Upper lobe of right lung (tissue), 1 donor: ENCODE measurements at places on chromosomes 3 and 15.

DNA sequence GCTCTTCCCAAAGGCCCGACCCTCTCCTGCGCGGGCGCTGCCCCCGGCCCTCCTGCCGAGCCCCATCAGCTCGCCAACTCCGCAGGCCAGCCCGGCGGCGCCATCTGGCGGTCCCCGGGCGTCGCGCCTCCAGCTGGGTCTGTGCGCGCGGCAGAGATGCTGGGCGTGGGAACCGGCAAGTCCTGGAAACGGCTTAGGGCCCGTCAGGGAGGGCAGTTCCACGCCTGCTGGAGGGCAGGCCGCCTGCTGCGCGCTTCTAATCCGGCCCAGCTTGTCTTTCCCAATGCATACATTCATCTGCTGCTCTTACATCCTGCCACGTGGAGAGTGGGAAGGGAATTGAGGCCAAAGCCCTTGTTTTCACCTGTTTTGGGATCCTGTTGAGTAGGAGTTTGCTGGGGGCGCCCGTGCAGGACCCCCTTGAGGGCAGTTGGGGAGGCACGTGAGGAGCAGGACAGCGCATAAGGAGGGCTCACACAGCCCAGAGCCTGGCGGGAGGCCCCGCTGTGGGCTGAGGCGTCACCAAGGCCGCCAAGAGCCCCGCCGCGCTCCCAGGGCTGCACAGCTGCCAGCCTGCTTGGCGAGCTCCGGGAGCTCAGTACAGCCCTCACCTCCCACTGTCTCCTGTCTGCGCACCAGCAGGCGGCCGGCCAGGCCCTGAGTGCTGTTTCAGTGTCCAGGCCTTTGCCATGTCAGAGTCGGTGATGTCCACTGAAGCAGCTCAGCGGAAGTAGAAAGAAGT is 165.6 kb downstream of the NSMCE3 start:
- DNase-seq: peak; percentile 77

- DNase-seq: no peak
Measured at GRCh38 chr3:42804831-42805132, 492 bp upstream of the HIGD1A start.

- DNase-seq: no peak
Measured at GRCh38 chr15:99250001-99250400, 620 bp upstream of the TTC23 start.

DNA sequence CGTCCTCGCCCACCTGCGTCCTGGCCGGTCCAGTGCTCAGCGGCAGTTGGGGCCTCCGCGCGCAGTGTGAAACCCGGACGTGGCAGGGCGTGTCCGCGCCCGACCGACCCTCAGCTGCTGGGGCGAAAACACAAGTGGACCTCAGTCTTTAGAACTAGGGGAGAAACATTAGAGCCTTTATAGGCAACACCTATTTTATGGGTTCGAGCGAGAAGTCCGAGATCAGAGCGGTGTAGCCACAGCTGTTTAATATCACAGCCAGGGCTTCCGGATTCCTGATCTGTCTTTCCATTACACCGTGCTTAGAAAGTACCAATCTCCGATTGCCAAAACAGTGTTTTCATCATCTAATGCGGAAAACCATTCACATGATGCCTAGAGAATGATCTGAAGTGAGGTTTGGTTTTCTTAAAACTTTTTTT is 506 bp downstream of the RAD51 start:
- DNase-seq: no peak

GRCh38 chr15:31372635-31373091 is 46.0 kb downstream of the KLF13 start:
- DNase-seq: no peak
